NCI-H2081 treated with DMSO at 0.1 percent for 48 hours (cell line): ENCODE measurements at places on chromosomes 1 and 21.

DNA sequence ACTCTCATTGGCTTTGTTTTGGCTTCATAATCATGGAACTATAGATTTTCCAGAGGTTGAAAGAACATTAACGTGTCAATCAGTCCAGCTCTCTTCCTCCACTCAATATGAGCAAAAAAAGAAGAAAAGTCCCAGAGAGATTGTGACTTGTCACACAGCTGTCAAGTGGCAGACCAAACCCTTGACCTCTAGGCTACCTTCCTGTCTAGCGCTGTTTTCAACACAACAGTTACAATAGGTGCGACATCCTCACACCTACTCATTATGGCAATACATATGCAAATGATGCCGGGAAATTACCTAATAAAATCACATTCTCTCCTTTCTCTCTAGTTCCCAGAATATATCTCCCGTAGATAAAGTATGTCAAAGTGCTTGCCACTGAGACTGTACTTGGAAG is 1.1 kb downstream of the WARS2 start:
- no peak for DNase-seq

GRCh38 chr1:195195423-195196057 is 1412.7 kb downstream of the KCNT2 start:
- no peak for DNase-seq

- DNase-seq, result no peak
These were observed 181.2 kb upstream of the IVNS1ABP start for GRCh38 chr1:185498207-185498606.

DNA sequence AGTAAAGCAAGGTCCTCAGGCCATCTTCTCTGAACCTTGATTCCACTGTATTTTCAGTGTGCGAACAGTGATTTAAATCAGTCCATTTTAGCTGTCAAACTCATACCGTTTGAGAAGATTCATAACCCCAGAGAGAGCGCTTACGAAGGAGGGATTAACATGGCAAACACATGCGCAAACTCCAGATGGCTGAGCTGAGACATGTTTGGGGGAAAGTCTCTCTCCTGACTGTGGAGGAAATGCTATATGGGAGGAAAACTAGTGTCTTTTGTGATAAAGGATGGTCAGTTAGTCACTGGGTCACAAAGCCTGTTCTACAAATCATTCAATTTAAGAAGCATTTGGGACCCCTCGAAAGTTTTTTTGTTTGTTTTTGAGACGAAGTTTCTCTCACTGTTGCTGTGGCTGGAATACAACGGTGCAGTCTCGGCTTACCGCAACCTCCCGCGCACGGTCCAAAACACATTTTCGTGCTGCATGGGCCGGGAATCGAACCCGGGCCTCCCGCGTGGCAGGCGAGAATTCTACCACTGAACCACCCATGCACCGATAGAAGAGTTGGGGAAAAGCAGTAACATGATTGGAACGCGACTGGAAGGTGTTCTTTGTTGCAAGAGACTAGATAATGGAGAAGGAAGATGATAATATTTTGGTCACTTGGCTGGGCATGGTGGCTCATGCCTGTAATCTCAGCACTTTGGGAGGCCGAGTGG is 58.4 kb upstream of the CXADR start:
- DNase-seq, result no peak

- DNase-seq, result no peak
These were observed 32.0 kb downstream of the ACTN2 start for GRCh38 chr1:236718328-236718727.

DNA sequence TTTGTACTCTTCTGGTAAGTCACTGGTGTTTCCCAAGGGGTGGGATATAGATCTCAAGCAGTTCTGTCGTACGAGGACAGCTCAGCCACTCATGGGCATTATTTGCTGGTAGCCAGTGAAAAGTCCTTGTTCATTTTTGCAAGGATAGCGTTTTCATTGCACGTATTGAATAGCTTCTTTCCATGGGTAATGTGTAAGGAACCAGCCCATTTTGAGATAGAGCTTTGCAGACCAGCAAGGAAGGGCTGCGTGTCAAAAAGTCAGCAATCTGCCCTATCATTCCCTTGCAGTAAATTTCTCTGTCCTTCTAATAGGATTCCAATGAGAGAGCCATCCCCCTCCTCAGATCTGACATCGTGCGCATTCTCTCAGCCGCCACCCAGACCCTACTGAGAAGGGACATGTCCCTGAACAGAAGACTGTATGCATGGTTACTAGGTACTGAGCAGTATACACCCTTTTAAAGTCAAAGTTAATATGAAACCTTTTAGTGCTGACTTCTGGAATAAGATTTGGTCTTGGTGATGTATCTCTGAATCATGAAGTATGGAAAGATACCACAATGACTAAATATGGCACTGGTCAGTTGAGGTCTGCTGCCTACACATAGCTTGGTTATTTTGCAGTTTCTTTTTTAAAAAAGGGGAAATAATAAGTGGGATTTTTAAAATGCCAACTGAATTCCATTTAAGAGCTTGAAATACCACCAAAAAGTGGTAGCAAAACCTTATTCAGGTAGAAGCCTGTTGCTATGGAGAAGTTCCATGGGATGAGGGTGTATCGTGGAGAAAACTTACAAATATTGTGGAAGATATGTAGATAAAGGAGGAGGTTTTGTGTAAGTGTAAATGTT is 55.3 kb downstream of the DOP1B start:
- DNase-seq, result no peak

- no peak for DNase-seq
These were observed 76.8 kb downstream of the POU2F1 start for GRCh38 chr1:167297222-167298214.

GRCh38 chr1:203036537-203036936 is 10.2 kb downstream of the PPFIA4 start:
- DNase-seq, result no peak

DNA sequence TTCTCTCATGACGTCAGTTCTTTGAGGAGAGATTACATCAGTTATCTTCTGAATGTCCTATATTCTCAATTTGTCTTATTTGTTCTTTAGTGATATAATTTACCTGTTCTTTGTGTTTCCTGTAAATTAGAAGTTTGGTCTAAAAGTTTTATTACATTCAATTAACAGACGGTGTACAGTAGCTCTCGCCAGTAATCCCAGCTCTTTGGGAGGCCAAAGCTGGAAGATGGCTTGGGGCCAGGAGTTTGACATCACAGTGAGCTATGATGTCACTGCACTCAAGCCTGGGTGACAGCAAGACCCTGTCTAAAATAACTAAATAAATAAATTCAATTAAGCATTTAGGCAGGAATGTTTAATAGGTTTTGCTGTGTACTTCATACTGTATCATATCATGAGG is 25.3 kb upstream of the IPP start:
- DNase-seq, result no peak
